ENCODE measurements at places on chromosomes 2 and 18. TPM values are rescaled to one million over a fixed set of nuclear protein-coding genes. Genes with fewer than 3 reads are reported as not detected.
A peak's percentile ranks its signal among the peaks of the same experiment; 100 is the strongest.

The PSD4 gene
- total RNA-seq, result 44.0 TPM

The IL36RN gene
- not detected for total RNA-seq

The DAW1 gene
- total RNA-seq, result 0.66 TPM

DNA sequence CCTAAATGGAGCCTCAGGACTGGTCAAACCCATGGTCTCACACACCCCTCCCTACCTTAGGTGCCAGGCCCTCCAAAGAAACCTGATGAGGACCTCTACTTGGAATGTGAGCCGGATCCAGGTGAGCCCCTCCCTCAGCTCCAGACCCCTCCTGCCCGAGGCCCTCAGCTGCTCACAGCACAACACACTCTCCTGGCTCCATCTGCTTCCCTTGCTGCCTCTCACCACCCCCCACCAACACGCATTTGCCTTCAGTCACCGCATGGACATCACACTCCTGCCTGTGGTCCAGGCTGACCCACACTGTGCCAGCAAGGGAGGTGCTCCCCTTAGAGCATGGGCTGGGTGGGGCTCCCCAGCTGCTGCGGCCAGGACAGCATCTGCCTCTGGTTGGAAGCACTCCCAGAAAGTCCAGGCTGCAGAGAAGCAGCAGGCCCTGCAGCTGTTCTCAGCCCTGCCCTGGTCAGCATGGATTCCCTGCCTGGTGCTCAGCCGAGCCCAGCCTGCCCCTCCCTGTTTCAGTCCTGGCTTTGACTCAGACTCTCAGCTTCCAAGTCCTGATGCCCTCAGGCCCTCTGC, 15.1 kb downstream of the SH2D6 start:
- no peak for DNase-seq

GRCh38 chr2:45330637-45331409, 280.2 kb downstream of the SRBD1 start:
- DNase-seq, result peak; percentile 31

Data from upper lobe of left lung (tissue), 6 donors.